ENCODE measurements at places on chromosomes 3 and 15.

DNA sequence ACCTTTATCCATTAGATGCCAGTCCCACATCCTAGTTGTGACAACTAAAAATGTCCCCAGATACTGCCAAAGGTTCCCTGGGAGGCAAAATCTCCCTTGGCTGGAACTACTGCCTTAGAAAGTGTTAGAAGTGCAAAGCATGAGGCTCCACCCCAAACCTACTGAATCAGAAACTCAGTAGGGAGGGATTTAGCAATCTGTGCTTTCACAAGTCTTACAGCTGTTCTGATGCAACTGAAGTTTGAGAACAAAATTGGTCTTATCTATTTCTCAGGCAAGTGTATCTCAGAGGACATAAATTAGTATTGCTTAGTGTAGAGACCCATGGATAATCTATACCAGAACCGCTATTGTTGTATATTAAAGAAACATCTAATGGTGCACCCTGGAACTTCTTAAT is 70.2 kb downstream of the CLDN1 start:
- no peak for DNase-seq

GRCh38 chr3:24460974-24461373 is 33.7 kb downstream of the THRB start:
- DNase-seq: no peak

DNA sequence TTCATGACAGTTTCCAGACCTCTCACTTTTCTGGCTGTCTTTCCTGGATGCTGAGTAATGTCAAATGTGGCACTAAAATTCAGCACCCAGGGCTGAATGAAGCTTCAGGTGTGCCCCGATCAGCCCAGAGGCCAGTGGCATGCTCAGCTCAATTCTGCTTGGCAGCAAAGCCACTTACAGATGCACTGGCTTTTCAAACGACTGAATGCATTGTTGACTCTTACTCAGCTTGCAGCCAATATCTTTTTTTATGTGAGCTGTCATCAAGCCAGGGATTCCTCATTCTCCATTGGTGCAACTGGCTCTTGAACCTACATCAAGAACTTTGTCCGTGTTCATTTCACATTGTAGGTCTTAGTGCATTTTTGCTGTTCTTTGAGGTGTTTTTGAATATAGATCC is 60.7 kb downstream of the ZDHHC19 start:
- no peak for DNase-seq

DNA sequence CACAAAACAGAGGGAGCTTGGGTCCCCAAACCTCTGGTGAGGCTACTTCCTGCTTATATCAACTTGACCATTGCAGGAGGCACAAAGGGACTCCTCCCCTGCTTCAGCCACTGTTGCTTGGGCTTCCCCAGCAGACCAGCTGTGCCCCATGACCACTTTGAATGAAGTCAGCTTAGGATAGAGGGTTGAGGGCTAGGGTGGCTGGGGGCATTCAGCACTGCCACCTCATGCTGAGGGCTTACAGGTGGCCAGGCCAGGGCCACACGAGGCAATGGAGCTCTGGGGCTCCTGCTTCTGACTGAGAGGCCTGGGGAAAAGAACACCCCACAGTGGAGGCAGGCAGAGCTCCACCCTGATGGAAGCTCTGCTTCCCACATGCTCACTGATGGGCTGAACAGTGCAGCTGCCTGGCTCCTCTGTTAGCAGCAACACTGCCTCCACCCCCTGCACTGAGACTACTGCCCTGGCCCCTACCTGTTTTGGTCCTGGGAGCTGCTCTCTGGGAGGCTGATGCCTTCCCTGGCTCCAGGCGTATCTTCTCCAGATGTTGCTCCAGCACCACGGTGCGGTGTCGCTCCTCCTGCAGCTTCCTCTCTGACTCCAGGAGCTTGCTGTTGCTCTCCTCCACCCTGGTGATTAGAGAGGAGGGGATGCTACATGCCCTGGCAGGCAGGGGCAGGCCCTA is 10.2 kb upstream of the HHATL start:
- no peak for DNase-seq

GRCh38 chr3:71183549-71183948 is 400.0 kb downstream of the FOXP1 start:
- no peak for DNase-seq

DNA sequence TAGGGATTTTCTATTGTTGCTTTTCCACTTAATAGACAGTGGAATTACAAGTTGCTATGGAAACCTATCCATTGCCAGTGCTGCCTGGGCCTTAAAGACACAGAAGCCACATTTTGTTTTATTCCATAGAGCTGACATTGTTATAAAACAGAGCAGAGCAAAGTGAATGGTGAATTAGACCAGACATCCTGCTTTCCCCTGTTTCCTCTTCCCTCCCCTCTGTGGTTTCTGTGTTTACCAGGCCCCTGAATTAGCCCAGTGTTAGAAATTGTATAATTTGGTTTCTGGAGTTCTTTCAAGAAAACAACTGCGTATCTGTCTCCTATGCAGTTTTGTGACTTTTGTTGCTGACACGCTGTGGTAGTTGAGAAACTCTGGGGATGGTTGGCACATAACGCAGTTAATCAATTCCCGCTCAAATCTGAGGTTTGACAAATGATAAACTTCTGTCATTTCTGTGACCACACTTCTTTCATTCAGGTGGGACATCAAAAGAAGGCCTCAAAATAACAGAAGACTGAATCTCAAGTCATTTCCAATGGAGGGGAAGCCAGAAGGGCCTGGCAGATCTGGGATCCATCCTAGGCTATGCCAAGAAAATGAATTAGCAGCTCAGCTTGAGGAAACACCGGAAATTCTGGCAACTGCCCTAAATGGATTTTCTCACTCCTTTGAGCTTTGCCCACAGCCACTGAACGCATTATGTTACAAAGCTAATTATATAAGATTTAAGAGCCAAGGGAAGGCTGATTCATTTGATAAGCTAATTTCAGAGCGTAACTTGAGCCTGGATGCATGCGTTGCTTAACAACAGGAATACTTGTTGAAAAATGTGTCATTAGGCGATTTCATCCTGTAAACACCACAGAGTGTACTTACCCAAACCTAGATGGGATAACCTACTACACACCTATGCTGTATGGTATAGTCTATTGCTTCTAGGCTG is 46.9 kb downstream of the NR1D2 start:
- DNase-seq: peak; percentile 31

GRCh38 chr15:77342807-77343206 is 77.1 kb downstream of the PEAK1 start:
- DNase-seq: no peak

GRCh38 chr15:65896236-65896635 is 26.9 kb downstream of the RAB11A start:
- no peak for DNase-seq

- DNase-seq: no peak
Measured at GRCh38 chr3:175338775-175339535, 479.8 kb downstream of the NAALADL2 start.

GRCh38 chr3:169659096-169659819 is 4.3 kb downstream of the MECOM start:
- DNase-seq: no peak

GRCh38 chr3:188316021-188316722 is 162.2 kb downstream of the LPP start:
- no peak for DNase-seq

GRCh38 chr3:183966361-183966791 is 51.3 kb downstream of the ABCC5 start:
- no peak for DNase-seq

DNA sequence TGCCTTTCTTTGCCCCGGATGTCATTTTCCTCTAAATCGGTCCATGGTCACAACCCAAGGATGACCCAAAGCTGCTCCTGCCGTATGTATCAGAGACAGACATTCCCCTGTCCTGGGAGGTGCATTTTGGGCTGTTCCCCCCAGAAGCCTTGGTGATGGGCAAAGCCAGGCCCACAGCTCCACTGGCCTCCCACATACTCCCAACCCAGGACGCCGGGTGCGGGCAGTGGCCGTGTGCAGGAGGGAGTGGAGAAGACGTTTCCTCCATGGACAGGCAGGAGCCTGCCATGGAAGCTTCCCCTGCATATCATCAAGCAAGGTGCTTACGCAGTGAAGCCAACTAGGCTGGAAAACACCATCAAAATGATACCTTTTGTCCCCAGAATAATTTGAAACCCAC is 175.0 kb downstream of the ATP10A start:
- no peak for DNase-seq

DNA sequence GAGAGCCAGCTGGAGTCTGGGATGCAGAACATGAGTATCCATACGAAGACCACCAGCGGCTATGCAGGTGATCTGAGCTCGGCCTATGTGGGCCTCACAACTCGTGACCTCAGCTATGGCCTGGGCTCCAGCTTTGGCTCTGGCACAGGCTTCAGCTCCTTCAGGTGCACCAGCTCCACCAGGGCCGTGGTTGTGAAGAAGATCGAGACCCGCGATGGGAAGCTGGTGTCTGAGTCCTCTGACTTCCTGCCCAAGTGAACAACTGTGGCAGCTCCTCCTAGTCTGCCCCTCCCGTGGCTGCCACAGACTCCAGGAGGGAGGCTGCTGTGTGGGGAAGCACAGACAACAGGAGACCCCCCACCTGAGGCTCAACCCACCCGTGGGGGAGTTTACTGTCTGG is 3.6 kb upstream of the KPNA4 start:
- DNase-seq: no peak

Data from femur (tissue), 1 donor.